NCI-H2029 treated with DMSO at 0.1 percent for 48 hours (cell line): ENCODE measurements at places on chromosomes 13 and 19.

DNA sequence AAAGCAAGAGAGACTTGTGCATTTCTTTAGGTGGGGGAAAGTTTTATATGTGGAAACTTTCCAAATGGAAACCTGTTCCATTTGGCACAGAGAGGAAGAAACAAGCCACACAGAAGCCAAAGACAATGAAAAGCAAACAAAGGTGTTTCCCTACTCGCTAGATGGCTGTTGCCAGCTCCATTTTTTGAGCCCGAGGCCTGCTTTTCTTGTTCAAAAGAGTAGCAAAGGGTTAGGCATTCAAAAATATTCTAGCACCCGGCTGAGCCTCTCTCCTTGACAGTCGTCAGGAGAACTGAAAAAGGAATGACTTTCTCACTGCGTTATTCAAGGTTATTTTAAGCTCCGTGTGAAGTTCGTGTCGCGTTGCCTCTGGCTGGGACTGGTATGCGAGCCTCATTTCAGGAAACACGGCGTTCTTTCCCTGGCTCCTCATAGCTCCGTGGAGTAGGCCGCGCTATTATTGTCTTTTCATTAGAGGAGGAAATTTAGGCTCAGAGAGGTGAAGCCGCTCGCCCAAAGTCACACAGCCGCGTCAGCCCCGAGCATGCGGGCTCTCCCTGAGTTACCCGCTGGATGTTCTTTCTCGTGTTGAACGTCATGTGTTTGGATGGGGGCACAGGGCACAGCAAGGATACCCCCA is 7.6 kb downstream of the TRPM4 start:
- no peak for DNase-seq

DNA sequence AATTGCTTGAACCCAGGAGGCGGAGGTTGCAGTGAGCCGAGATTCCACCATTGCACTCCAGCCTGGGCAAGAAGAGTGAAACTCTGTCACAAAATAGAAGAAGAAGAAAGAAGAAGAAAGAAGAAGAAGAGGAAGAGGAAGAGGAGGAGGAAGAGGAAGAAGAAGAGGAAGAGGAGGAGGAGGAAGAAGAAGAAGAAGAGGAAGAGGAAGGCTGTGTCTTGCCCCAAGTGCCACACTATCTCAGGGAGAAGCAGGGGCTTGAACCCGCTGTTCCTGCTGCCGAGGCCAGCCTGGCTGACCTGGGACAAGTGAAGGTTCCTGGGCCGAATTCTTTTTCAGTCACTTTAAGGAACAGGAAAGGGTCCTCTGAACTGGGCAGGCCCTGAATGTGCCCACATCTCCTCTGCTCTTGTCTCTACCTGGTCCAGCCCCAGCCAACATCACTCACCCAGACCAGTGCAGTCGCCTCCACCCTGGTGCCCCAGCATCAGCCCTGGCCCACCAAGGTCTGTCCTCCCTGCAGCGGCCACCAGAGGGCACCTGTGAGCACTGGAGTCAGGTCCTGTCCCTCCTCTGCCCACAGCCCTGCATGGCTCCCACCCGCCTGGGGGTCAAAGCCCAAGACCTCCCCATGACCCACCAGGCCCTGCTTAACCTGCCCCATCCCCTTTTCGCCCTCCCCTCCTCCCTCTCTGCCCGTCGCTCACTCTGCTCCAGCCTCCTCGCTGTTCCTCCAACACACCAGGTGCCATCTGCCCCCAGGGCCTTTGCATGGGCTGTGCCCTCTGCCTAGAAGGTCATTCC is 20.0 kb downstream of the TICAM1 start:
- peak; percentile 7 for DNase-seq

DNA sequence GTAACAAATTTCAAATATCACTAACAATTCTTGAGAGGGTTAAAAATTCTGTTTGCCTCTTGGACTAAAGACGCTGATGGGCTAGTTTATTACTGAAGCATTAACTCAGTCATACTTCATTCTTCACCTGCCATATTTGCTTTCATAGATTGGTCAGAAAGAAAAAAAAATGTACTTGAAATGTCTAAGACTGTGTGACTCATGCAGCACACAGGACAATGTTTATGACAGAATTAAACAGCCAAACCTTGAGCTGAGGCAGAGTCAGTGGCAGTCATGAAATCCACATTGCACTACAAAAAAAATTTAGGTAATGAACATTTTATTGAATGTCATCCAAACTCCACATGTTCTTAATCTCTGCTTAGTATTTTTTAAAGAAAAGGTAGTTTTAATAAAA is 135.6 kb downstream of the PRR20E start:
- no peak for DNase-seq

GRCh38 chr19:8180018-8180417 is 29.2 kb upstream of the CERS4 start:
- DNase-seq = peak; percentile 77

GRCh38 chr13:48536621-48537250 is 3.9 kb upstream of the RCBTB2 start:
- DNase-seq = no peak

DNA sequence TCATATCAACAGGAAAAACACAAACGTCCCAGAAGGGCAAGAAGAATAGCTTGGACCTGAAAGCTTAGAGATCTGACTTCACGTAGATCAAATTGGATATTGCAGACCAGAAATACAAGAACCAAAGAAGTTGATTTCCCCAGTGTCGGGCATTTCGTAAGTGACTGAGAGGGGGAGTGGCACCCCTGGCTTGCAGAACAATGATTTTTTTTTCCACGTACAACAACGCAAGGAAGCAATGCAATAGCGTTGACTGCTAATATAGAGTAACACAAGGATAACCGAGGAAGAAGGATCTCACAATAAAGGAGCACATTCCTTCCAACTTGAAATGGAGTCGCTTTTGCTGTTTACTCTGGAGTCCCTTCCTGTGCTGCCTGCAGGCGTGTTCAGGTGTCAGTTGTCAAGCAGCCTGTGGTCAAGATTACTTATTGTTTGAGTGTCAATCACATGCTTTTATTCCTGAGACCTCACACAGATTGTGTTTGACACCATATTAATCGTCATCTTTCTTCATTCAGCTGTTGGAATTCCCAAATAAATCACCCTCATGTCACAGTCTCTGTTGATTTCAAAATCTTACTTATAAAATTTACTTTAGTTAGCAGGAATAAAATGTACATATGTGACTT is 139.4 kb downstream of the FREM2 start:
- no peak for DNase-seq

- DNase-seq = no peak
Observed at GRCh38 chr13:59954601-59955000, 209.1 kb downstream of the DIAPH3 start.

DNA sequence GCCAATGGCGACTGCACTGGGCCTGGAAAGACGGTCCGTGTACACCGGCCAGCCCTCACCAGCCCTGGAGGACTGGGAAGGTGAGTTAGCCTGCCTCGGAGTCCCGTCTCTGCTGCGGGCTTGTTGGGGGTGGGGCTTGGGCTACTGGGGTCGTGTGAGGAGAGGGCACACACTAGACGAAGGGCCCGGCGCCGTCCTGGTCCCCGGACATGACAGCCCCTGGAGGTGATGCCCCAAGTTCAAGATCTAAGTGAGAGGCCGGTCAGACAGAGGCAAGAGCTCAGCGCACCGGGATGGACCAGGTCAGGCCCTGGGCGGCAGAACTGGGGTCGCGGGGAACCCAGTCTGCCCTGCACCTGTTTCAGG is 1.6 kb downstream of the CILP2 start:
- no peak for DNase-seq

GRCh38 chr13:53020764-53021335 is 7.8 kb upstream of the OLFM4 start:
- DNase-seq = no peak

- DNase-seq = peak; percentile 81
Observed at GRCh38 chr19:12647490-12648071, 19.0 kb downstream of the MAN2B1 start.

DNA sequence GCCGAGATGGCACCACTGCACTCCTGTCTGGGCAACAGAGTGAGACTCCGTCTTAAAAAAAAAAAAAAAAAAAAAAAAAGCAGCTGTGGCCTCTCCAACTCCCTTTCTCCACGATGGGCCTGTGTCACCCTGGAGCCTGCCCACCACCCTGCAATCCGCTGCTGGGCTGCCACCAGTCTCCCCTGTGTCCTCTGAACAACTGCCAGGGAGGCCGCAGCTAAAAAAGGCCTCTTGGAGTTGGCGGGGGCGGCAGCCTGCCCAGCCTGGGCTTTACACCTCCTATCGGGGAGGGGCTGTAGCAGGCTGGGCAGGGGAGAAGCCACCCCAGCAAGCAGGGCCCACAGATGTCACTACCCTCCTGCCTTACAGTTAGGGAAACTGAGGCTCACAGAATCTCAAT is 3.5 kb downstream of the CDC37 start:
- DNase-seq = no peak

DNA sequence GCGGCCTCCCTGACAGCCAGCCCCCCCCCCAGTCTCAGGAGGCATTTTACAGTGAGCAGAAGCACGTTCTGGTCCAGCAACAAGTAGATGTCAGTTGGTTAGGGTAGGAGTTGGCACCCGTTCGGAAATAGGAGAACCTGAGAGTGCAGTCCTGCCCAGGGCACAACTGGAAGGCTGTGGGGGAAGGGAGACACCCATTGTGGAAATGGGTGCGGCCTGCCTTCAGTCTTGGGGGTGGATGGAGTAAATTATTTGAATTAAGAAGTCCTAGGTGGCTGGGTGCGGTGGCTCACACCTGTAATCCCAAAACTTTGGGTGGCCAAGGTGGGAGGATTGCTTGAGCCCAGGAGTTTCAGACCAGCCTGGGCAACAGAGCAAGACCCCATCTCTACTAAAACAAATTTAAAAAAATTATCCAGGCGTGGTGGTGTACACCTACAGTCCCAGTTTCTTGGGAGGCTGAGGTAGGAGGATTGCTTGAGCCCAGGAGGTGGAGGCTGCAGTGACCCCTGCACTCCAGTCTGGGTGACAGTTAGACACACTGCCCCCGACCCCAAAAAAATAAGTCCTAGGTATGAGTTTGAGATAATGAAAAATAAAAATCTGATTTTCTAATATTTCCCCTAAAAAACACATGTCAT is 1.2 kb downstream of the CIRBP start:
- no peak for DNase-seq

- no peak for DNase-seq
Observed at GRCh38 chr19:11538232-11539036, at the start of gene CNN1. Gene CNN1 (plus strand): TSS chr19:11538851. CDS start chr19:11538928, 77 bp downstream.

DNA sequence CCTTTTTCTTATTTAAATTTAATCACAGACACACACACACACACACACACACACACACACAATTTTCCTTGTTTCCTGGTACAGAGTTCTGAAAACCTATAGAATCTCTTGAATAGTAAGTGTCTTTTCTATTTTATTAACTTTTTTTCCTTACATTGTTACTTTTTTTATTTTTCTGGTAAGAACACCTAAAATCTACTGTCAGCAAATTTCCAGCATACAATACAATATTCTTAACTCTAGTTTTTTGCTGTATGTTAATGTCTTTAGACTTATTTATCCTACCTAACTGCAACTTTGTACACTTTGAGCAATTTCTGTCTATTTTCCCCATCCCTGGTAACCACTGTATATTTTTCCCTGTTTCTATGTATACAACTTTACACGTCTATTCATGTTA is 1179.8 kb downstream of the SLITRK1 start:
- DNase-seq = no peak

DNA sequence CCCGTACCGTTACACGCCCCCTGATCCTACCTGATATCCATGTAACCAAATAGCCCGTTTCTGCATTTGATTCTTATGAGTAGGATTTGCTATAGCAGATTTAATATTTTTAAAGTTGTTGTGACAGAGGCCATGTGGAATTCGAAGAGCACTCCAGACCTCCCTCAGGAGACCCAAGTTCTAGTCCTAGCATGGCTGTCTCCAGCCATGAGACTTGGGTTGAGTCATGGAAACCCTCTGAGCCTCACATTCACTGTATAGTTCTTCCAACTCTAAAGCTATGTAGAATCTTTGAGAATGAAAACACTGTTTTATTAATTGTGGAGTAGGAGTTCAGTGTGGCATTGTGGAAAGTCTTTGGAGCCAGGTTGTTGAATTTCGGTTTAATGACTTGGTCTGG is 8.0 kb upstream of the GPR183 start:
- no peak for DNase-seq

DNA sequence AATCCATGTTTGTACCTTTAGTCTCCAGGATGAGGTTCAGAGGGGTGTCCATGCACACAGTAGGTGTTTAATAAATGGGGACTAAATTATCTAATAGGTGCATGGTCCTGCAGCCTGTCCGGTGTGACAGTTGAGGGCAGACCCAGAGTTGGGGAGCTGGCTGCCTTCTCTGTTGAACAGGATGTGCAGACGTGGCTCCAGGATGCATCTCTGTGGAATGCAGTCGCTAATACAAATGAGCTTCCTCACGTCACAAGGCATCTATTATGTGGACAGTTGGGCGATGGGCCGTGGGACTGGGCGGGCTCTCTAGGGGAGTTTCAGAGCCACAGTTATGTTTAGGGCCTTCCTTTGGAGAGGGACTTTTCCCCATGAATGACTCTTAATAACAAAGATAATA is 71.0 kb downstream of the SIPA1L3 start:
- no peak for DNase-seq

DNA sequence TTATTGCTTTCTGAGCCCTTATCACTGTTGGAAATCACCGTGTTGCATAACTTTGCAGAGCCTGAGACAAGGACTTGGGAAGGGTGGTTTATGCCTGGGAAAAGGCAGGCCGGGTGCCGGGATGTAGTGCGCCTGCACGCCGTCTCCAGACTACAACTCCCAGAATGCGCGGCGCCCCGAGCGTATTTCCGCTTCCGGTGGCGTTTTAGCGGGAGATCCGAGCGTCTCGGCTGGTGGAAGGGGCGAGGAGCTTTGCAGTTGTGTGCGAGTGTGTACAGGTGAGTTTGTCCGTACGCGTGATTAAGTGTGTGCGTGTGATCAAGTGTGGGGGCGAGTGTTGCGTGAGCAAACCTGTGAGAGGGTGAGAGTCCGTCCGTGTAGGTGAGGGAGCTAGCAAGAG is 75.4 kb downstream of the PEG3 start:
- no peak for DNase-seq

DNA sequence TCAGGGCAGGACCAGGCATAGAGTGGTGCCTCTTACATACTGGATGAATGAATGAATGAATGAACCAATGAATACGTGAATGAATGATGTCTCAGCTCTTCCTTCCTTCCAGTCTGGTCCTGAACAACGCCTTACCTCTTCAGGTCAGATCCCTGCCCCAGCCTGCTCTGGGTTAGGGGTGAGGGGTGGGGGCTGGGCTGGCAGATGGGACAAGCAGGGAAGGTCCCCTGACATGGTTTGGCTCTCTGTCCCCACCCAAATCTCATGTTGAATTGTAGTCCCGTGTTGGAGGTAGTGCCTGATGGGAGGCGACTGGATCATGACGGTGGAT is 9.3 kb downstream of the DIRAS1 start:
- no peak for DNase-seq

DNA sequence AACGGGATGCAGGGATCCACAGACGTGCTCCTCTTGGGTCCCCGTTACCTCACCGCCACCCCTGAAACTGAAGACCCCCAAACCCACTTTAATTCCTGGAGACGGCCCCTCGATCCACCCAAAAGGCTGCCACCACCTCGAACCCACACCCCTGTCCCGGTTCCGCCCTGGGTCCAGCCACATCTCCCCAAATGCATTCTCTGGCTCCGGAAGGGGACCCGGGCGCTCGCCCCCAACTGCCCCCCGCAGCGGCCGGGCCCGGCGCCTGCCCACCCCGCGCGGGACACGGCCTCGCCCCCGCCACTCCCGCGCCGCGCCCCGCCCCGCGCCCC is 219 bp upstream of the FSTL3 start:
- DNase-seq = no peak

- DNase-seq = no peak
Observed at GRCh38 chr19:37991176-37991835, 84.3 kb downstream of the SIPA1L3 start.
